ENCODE measurements at places on chromosomes 3 and 15. TPM values are rescaled to one million over a fixed set of nuclear protein-coding genes. Genes with fewer than 3 reads are reported as not detected.

The SERPINI2 gene
- 0.36 TPM for polyA plus RNA-seq

The GADL1 gene
- 26.7 TPM for polyA plus RNA-seq

The CHST13 gene
- 0.18 TPM for polyA plus RNA-seq

The RARRES1 gene
- polyA plus RNA-seq, result 3.3 TPM

The COL6A5 gene
- polyA plus RNA-seq, result not detected

The RLBP1 gene
- 0.30 TPM for polyA plus RNA-seq

The RGMA gene
- 101 TPM for polyA plus RNA-seq

GRCh38 chr15:36430726-36431265, 148.6 kb upstream of the CDIN1 start:
- no peak for DNase-seq

DNA sequence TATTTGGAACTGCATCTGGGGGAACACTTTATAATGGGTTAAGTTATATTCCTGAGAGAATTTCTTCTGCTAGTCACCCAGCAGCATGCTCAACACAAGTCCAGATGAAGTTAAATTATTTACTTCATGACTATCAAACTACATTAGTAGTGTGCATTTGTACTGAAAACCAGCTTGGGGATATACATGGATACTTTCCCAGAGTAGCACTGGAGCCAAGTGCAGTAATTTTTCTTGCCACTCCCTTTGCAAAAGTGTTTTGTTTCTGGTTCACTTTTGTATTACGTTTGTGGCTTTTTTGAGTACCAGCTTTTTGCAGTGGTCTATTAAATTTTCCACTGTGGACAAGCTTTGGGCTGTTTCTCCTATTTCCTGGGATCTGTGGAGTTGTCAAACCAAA, 243.0 kb downstream of the AGBL1 start:
- DNase-seq, result peak; percentile 31

GRCh38 chr3:117450026-117450425, 740.4 kb downstream of the TUSC7 start:
- no peak for DNase-seq

GRCh38 chr3:12141350-12141749, 17.4 kb downstream of the TIMP4 start:
- DNase-seq, result no peak

- DNase-seq, result no peak
Measured at GRCh38 chr3:111669926-111670630, 74.9 kb upstream of the ZBED2 start.

DNA sequence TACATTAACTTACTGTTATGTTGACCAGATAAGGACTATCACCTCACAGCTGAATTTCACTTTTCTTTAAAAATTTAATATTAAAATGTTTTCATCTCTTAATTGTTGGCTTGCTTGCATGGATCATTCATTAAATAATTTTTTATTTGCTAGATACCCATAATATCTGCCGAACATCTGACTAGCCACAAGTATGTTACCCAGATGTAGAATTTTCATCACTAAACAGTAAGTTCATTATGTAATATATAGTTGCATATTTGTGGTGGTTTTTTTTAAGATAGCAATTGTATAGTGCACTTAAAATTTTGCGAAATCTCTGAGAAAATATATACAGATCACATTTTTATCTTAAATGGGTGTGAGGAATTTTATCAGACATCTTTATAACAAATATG, 190.4 kb downstream of the MBNL1 start:
- no peak for DNase-seq

DNA sequence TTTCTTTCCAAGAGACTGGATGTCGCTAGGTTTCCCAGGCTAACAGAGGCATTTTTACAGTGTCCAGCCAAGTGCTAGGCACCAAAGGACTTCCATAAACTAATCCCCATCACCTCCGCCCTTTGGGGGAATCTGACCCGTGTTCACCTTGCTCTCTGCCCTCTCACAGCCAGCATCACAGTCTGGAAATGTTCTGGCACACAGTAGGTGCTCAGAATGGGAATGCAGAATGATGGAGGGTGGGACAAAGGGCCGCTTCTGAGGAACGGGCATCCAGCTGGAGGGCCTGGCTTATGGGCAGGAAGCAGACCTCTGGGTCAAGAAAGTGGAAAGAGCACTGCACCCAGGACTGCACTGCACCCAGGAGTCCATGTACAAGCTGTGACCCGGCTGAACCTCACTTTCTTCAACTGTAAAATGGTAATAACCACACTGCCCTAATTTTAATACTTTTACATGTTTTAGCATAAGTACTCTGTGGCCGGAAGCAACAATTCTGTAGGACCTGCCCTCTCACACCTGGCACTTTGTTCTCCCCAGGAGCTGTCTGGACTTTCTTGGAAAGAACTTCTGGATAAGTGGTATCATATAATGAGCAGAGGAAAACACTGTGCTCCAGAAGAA, 901 bp upstream of the NMB start:
- no peak for DNase-seq

- DNase-seq, result no peak
Measured at GRCh38 chr3:57025237-57025636, 35.2 kb upstream of the SPATA12 start.

- DNase-seq, result peak; percentile 31
Measured at GRCh38 chr3:49804141-49805041, 1.3 kb downstream of the INKA1 start.

DNA sequence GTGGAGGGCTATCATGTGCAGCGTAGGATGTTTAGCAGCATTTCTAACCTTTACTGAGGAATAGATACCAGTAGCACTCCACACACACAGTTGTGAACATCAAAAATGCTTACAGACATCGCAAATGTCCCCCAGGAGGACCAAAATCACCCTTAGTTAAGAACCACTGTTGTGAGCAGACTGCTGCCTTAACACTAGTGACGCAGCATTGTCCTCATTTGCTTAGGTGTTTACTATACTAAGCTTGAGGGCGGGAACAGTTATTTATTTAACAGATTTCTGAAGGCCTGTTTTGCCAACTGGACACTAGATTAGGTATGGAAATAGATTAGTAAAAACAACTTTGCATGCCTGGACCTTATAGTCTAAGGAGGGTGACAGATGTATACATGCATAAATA, 2.3 kb downstream of the PPP2R3A start:
- no peak for DNase-seq

GRCh38 chr15:34514251-34514670, 69.2 kb downstream of the GOLGA8B start:
- peak; percentile 13 for DNase-seq

- DNase-seq, result no peak
Measured at GRCh38 chr3:187987924-187988323, 166.0 kb upstream of the LPP start.

DNA sequence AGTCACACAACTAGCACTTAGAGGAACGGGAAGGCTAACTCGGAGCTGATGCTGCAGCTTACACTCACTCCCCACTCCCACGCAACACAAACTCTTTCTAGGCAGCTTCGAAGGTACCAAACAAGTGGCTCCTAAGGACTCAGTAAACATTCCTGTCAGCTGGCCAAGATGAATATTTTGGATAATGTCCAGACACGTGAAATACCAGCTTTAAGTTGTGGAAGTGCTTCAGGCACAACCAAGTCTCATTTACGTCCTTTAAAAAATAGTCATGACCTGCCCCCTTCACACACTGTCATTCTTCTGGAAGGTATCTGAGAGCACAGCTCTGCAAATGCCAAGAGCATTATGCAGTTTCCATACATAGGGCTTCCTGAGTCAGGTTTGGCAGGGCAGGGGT, 1005.9 kb upstream of the CFAP20DC start:
- DNase-seq, result peak; percentile 9

DNA sequence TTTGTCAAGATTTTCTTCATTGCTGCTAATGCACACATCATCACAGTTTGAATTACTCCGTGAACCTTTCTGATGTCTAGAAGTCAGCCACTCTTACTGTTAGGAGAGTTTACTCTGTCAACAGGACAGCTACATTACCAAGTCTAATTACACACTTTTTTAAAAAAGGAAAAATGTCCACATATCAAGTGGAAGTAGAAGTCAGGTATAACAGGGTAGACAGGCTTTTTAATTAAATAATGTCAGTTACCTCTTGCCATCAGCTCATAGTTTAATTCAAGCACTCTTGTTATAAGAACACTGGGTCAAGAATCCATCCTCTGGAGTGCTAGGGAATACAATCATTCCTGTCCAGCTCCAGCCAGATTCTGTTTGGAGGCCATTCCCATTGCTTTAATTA, 232.8 kb downstream of the TAFA4 start:
- no peak for DNase-seq

DNA sequence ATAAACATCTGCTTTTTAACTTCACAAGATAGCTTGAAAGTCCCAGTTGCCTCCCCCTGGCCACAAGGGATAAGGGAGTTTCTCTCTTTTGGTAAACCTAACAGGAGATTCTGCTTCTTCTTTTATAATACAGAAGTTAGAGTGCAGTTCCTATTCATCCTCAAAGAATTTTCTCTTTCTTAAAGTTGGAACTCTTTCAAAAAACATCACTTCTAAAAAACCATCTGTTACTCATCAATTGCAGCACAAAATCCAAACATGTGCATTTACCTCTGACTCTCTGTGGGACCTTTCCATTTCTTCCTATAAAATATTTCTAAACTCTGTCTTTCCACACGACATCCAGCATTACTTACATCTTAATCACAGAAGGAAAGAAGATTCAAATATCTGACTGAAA, 5.1 kb downstream of the DPH6 start:
- peak; percentile 6 for DNase-seq

GRCh38 chr3:52681596-52681995, 4.1 kb downstream of the PBRM1 start:
- no peak for DNase-seq

GRCh38 chr15:59247364-59247763, 40.7 kb downstream of the LDHAL6B start:
- DNase-seq, result no peak

GRCh38 chr3:14522768-14523167, 17.4 kb downstream of the GRIP2 start:
- DNase-seq, result no peak

DNA sequence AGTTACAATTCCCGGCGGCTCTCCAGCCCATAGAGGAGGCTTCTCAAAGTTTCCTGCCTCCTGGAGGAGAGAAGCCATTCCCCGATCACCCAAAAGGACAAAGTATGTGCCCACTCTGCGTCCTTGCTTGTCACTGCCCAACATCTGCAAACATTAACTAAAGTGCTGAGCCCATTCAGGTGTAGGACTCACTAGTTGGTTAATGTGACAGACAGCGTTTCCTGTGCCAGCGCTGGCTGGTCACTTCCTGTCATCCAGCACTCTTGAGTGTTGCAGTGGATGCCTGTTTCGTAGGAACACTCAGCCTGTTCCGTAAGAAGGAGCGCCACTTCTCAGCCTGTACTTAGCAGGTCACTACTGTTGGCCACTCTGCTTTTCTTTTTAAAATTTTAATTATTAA, 100.3 kb downstream of the APBA2 start:
- no peak for DNase-seq

DNA sequence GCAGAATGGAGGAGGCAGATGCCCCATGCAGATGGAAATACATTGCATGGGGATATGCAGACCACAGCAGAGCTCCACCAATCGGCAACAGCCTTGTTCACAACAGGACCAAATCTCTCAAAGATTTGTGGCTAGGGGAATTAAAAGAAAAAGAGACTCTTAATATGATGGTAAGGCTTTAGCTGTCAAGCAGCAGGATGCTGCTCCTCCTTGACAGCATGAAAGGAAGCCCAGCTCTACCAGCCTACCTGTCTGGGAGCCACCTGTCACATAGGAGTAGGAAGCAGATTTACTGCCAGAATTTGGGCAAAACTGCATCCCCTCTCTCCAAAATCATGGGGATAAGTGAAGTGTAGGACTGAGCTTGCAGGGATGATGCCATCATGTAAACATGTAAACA, 769.6 kb upstream of the ARPP21 start:
- DNase-seq, result no peak

GRCh38 chr15:100680726-100681125, 78.3 kb downstream of the ASB7 start:
- no peak for DNase-seq

GRCh38 chr3:195255571-195256501, 15.1 kb downstream of the XXYLT1 start:
- DNase-seq, result no peak

DNA sequence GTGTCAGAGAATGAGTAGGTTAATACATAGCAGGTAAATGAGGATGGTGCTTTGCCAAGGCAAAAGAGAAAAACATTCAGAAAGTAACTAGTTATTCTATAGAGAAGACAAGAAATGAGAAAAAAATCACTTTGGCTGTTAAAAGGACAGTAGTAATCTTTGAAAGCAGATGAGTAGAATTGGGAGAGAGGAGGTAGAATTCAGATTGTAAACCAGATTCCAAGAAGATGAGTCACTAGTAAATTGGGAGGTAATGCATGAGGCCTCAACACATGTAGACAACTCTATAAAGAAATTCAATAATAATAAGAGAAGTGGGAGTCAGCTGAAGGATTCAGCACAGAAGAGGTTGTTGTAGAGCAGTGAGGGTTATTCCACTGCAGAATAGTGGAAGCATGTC, 81.4 kb downstream of the MBNL1 start:
- DNase-seq, result no peak

DNA sequence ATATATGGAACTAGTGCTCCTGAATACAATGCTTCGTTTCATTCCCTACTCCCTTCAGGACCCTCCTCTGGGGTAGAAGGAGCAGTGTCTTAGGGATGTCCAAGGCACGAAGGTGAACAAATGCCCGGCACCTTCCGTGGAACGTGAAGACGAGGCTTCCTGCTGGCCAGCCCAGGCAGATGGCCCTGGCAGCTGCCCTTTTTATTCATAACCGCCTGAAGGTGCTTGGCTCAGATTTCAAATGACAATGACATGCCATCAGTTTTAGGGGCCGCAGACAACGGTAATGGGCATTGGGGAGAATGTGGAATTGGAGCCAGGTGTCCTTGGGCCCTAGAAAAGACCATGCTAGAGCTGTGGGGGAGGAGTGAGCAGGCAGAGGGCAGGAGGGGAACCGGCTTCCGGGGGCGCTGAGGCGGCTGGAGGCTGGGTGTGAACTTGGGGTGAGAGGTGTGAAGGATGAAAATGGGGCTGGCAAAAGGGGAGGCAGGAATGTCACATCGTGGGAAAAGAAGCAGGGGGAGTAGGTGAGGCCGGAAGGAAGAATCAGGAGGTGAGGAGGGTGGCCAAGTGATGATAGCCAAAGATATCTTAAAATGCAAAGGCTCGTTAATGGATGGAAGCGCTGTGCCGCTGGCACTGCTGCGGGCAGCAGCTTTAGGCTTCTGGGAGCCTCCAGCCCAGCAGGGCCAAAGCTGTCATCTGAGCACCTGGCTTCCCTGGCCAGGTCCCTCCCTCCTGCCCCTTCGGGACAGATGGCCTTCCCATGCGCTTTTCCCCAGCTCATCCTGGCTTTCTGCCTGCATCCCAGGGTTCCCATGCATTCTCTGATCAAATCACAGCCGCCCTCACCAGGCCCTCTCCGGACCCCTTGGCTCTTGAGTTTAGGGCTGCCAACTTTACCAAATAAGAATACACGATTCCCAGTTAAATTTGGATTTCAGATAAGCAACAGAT, 93.7 kb downstream of the TMEM266 start:
- no peak for DNase-seq

- no peak for DNase-seq
Measured at GRCh38 chr3:184872200-184872599, 60.2 kb downstream of the VPS8 start.
